Fibroblast of skin of right quadriceps (primary cell): ENCODE measurements at places on chromosomes 16 and 17.

DNA sequence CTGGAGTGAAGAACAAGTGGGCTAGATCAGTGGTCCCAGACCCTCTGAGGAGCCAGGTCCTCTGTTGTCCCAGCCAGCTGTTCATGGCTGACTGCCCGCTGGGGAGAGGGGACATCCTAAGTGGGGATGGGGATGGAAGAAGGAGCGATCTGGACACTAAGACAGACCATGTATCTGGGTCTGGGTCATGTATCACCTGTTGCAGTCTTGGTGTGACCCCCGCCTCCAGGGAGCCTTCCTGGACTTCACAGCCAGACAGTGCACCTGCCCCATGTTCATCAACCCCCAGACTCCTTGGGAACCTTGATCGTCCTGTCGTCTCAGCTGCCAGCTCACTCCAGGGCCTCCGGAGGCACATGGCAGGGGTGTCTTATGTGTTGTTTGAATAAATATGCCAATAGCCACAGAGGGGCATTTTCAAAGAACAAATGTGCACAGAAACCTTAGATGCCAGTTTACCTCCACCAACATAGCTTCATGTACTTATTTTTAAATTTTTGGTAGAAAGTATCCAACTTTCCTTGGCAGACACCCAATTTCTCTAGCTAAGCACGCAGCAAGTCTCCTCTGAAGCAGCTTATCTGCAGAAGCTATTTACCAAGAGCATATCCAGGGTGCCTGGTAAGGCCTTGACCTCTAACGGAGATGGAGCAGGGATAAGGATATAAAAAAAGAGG, 43.2 kb downstream of the CRISPLD2 start:
- DNase-seq: no peak

DNA sequence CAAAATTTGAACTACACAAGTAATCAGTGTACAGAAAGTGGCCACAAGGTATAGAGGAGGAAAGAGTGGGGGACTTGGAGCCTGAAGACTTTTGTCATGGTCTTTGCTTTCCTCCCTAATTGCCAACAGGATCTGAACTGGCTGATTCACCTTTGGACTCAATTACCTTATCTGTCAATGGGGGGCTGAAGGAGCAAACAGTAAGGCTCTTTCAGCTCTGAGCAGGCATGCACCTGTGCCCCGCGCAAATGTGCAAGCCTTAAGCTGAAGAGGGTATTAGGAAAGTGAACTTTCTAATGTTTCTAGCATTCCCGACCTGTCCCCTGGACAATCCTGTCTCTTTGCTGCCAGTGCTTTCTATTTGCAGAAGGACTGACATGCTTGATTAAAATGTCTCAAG, 302.7 kb downstream of the CA10 start:
- no peak for DNase-seq

- DNase-seq: no peak
Observed at GRCh38 chr16:2437032-2437790, 8.0 kb downstream of the CCNF start.

DNA sequence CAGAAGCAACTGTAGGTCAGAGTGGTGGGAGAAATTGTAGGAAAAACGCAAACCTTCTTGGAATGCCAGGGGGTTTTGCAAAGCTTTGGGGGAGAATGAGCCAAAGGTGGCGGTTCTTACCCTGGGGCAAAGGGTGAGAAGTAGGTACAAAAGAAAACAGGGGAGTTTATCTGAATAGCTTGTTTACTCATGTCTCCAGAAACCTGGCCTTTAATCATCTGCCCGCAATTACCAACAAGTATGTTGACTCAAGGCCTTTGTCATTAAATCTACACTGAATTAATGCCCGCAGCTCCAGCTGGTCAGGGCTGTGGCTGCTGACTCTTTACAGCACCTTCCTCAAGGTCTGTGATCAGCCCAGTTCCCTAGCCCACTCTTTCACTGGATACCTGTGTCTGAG, 320.1 kb downstream of the CBLN1 start:
- no peak for DNase-seq

DNA sequence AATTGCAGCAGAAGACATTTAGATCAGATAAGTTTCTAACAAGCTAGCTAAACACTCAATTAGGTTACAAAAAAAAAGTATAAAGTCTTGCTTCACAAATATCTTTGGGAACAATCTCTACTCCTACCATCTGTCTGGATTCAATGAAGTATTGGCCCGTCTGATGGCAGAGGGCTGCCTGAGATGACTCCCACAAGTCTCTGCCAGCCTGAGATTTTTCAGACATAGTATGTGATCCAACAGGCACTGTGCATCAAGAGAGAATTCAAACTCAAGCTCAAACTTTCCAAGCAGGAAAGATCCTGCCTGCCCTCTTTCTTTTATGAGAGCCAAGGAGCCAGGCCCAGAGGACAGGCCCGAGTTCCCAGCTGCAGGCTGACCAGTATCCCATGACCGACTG, 22.6 kb downstream of the SLC39A11 start:
- no peak for DNase-seq

- DNase-seq: no peak
Observed at GRCh38 chr16:81515281-81515680, 70.7 kb downstream of the CMIP start.

DNA sequence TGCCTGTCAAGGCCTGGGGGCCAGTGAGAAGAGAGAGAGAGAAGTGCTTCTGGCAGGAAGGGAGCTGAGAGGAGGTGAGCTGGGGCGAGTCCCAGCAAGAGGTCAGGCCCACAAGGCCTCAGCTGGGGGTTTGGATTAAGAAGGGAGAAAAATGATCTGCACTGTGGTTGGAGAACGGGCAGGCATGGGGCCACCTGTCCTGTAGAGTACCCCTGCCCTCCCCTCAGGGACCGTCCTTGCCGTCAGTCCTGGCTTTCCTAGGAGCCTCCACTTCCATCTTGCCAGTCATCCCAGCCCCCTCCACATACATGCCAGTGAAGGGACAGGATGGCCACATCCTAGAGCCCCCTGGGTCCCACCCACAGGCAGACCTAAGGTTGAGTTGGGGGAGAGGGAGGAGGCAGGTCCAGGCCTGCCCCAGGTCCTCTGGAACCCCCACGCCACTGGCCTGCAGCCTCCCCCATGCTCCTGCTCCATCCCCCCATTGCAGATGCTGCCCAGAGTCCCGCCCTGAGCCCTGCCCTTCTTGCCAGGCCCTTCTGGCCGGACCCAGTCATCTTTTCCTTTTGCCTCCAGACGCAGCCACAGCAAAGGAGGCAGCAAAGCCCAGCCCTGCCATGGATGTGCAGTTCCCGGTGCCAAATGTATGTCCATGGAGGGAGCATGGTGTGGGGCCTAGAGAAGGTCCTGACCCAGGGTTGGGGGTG, 18.9 kb downstream of the KATNB1 start:
- no peak for DNase-seq

DNA sequence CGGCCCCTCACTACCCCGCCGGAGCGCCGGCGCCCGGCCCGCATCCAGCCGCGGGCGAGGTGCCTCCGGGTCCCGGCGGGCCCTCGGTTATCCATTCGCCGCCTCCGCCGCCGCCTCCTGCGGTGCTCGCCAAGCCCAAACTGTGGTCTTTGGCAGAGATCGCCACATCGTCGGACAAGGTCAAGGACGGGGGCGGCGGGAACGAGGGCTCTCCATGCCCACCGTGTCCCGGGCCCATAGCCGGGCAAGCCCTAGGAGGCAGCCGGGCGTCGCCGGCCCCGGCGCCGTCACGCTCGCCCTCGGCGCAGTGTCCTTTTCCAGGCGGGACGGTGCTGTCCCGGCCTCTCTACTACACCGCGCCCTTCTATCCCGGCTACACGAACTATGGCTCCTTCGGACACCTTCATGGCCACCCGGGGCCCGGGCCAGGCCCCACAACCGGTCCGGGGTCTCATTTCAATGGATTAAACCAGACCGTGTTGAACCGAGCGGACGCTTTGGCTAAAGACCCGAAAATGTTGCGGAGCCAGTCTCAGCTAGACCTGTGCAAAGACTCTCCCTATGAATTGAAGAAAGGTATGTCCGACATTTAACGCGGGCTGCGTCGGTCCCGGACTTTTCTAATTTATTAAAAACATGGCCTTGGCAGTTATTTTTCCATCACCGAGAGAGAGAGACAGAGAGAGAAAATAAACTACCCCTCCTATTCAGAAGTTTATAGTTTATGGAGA, 2.8 kb downstream of the IRX5 start:
- DNase-seq: peak; percentile 41

GRCh38 chr16:47780213-47780875, 319.2 kb downstream of the PHKB start:
- DNase-seq: peak; percentile 13

DNA sequence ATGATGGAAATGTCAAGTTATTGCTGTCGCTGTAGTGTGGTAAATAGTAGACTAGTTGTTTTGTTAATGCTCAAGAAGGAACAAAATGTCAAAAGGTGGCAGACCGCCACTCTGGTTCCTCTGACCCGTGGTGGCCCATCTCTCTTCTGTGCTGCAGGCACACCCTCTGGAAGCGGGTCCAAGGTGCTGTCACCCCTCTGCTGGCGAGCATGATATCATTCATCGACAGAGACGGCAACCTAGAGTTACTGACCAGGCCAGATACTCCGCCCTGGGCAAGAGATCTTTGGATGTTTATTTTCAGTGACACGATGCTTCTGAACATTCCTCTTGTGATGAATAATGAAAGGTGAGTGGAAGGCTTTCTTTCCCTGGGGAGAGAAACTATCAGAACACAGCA, 56.8 kb upstream of the ENDOV start:
- no peak for DNase-seq

DNA sequence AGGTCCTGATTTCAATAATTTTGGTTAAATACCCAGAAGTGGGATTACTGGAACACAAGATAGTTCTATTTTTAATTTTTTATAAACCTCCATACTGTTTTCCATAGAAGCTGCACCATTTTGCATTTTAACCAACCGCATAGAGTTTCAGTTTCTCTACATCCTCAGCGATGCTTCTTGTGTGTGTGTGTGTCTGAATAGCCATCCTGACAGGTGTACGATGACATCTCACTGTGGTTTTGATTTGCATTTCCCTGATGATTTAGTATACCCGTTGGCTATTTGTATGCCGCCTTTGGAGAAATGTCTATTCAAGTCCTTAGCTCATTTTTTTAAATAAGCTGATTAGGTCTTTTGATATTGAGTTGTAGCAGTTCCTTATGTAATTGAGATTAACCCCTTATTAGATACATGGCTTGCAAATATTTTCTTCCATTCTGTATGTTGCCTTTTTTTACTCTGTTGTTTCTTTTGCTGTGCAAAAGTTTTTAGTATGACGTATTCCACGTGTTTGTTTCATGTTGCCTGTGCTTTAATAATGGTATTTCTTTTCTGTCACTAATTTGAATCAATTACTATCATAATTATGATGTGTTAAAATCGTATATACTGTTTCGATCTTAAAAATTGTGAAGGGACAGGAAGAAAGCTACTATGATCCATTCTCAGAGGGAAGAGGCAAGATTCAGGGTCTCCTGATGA, 227.2 kb upstream of the MON1B start:
- no peak for DNase-seq

GRCh38 chr17:29084541-29085146, 41.7 kb downstream of the PIPOX start:
- peak; percentile 19 for DNase-seq

GRCh38 chr17:79997011-79997660, 38.5 kb downstream of the TBC1D16 start:
- no peak for DNase-seq

DNA sequence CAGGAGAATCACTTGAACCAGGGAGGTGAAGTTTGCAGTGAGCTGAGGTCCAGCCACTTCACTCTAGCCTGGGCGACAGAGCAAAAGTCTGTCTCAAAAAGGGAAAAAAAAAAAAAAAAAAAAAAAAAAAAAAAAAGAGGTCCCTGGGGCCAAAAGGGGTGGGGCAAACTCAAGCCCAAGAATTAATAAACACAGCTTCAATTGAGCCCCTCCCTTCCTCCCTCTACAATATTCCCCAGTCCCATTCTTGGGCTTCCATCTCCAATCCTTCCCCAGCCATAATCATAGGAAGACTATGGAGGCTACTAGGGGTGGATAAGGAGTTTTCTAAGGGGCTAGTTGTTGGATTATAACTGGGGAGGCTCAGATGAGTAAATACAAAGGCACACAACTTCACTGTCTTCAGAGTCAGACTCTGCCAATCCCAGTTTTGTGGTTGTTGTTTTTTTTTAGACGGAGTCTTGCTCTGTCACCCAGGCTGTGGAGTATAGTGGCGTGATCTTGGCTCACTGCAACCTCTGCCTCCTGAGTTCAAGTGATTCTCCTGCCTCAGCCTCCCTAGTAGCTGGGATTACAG, 9.5 kb downstream of the CAVIN1 start:
- no peak for DNase-seq

- no peak for DNase-seq
Observed at GRCh38 chr17:75795820-75796607, 11.4 kb downstream of the UNK start.

GRCh38 chr16:78096386-78096785, 3.1 kb upstream of the WWOX start:
- DNase-seq: peak; percentile 12
